ENCODE measurements at places on chromosomes 13 and 19.
A peak's percentile ranks its signal among the peaks of the same experiment; 100 is the strongest.

- DNase-seq: no peak
These were observed 7.1 kb downstream of the AKAP8 start for GRCh38 chr19:15372470-15372869.

- DNase-seq: peak; percentile 84
These were observed 16.2 kb upstream of the PRODH2 start for GRCh38 chr19:35828692-35829301.

DNA sequence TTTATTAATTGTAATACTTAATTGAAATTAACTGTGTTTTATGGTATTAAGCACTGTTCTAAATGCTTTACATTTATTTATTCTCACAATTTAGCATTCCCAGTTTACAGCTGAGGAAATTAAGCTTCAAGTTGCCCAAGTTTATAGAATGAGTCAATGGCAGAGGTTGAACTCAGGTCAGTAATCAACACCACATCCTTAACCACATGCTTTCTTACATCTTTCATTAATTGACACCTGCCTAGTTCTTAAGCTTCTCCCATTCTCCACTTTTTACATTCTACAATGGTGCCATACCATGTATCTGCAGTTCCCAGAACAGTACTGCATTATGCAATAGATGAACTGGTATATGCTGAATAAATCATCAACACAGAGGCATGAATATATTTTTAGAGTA lies 11.7 kb upstream of the RBM26 start:
- DNase-seq: no peak

DNA sequence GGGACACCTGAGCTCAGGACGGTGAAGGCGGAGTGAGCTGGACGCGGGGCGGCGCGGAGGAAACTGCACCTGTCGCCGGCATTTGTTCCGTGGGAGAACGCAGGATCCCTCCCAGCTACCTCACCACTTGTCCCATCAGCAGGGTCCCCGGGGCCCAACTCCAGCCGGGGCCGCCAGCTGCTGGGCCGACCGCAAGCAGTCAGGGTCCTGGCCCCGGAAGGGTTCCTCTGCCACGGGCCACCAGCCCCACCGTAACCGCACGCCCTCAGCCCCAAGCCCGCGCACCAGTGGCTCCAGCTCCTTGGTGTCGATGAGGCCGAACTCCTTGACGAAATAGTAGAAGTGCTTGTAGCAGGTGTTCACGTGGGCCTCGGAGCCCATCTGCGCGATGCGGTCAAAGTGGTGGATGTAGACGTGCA lies 19.6 kb downstream of the MOB3A start:
- DNase-seq: no peak

- no peak for DNase-seq
These were observed 103.3 kb downstream of the SPRY2 start for GRCh38 chr13:80237646-80238045.

GRCh38 chr13:86581706-86582105 lies 782.5 kb upstream of the SLITRK6 start:
- no peak for DNase-seq

DNA sequence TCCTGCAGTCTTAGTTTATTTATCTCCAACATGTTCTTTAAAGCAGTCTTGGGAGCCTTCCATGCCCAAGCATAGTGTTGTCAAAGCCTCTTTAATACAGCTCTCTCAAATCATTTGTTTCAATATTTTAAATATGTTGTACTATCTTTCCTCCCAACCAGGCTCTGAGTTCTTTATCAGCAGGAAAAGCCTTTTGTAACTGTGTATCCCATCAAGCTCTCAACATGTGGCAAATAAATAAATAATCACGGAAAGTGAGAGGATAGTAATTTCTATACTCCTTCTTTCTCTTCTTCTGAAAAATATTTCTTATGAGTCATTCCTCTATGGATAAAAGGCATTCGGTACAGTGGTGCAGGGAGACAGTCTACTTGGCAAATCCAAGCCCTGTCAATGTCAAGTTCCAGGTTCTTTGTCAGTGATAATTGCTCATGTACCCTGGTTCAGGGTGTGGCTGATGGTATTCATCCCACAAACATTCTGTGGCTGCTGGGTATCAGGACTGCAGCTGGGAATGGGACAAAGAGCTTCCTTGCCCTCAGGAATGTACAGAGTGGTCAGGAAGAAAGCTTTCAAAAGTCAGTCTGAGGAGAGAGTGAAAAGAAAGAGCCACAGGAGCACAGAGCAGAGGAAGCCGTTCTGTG lies 384.3 kb downstream of the EFNB2 start:
- no peak for DNase-seq

GRCh38 chr13:110306340-110306959 lies 507 bp downstream of the COL4A1 start:
- no peak for DNase-seq

GRCh38 chr19:827710-828321 lies at the start of gene AZU1:
Gene AZU1 (plus strand): TSS chr19:827837. CDS start chr19:827847, 10 bp downstream.
- DNase-seq: no peak

DNA sequence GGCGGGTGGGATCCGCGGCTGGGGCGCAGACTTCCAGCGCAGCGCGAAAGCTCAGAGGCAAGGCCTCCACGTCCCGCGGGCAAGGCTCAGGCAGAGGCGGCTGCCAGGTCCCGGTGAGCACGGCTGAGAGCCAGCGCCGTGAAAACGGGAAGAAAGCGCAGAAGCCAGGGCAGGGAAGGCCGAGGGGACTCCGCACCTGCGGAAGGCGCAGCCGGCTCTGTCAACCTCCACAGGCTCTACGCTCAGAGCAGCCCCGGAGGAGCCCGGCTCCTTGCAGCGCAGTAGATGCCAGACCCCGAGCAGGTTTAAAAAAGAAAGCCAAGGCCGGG lies 131.0 kb downstream of the RNF17 start:
- DNase-seq: no peak

DNA sequence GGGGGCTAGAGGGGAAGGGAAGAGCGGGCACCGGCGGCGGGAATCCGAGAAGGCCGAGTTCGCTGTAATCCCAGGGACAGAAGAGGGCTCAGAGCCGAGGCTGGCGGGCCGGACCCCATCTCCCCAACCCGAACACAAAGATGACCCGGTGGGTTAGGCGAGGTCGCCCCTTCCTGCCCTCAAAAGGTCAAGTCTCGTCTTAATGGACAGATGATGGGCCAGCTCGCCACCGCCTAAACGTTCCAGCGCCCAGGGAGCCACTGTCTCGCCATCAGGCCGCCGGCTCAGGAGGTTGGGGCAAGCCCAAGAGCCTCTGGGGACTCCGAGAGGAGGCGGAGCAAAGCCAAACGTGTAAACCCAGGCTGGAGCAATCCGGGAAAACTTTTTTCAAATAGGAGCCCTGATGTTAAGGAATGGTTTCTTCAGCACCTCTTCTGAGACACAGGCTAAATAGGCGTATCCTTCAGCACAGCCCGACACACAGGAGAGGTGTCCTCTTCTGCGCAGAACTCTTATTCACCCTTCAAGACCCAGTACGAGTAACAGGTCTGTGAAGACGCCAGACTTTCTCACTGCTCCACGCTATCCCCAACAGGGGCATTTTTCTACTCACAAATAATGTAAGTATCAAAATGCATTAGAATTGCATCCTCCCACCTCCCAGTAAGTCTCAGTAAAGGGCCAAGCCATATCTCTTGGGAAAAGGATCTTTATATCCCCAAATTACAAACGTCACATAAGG lies 6.3 kb upstream of the POU4F1 start:
- DNase-seq: no peak

GRCh38 chr13:94362411-94362909 lies 117.0 kb downstream of the DCT start:
- DNase-seq: peak; percentile 91

GRCh38 chr13:29000826-29001225 lies 180.7 kb downstream of the MTUS2 start:
- no peak for DNase-seq

DNA sequence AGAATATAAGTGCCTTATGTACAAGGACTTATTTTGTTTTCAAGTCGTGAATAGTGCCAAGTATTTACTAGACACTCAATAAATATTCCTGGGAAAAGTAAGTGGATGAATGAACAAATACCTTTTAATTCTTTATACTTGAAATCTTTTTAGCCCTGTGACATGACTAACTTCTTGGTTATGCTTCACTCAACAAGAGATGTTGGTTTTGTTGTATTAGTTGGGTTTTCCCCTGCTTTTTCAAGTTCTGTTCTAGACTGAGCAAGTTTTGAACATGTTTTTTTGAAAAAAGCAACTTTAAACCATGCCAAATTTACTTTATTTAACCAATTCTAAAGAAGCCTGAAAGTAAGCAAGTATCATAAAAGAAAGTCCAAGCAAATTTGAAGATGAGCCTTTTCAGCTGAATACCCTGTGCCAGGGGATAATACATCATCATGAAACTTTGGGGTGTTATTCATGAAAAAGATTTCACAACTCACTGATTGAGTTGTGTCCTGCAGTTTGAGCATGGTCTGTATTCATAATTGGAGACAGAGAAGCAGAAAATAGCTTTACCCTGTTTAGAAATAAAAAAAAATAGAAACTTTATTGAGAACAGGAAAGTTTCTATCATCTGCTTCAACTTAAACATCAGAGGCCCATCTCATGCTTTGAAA lies 11.1 kb downstream of the LMO7 start:
- DNase-seq: no peak

DNA sequence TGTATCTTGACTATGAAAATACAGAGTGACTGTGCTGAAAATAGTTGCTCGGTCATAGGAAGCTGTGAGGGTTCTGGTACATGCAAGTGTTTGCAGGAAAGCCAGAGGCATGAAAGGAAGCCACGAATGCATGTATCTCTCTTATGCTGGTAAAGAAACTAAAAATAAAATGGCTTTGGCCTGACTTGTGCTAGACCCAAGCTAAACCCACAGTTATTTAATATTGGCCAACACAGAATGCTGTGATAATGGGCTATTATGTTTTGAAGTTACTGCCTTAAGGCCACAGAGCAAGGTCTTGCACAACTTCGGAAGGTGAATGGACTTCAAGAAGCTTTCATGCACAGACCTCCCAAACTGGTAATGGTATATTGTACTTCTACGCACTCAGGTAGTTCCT lies 518.2 kb upstream of the HTR2A start:
- DNase-seq: no peak

- peak; percentile 73 for DNase-seq
These were observed 4.0 kb upstream of the FLT3LG start for GRCh38 chr19:49469828-49470614.

- DNase-seq: no peak
These were observed 140.8 kb upstream of the SERP2 start for GRCh38 chr13:44232774-44233173.

DNA sequence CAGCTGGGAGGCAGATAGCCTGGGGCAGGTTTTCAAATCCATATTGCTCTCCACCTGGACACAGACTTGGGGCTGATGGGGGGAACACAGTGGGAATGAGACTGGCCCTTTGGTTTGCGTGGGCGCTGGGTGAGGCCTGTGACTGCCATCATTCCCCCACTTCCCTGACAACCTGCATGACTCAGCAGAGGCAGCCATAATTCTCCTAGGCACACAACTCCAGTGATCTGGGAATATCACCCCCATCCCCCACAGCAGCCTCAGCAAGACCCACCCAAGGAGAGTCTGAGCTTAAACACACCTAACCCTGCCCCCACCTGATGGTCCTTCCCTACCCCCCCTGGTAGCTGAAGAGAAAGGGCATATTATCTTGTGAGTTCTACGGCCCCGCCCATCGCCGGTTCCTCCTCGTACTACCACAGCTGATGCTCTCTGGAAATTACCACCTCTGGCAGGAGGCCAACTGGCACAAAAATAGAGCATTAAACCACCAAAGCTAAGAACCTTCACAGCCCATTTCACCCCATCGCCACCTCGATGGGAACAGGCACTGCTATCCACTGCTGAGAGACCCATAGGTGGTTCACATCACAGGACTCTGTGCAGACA lies 71.0 kb downstream of the RNF17 start:
- DNase-seq: no peak

DNA sequence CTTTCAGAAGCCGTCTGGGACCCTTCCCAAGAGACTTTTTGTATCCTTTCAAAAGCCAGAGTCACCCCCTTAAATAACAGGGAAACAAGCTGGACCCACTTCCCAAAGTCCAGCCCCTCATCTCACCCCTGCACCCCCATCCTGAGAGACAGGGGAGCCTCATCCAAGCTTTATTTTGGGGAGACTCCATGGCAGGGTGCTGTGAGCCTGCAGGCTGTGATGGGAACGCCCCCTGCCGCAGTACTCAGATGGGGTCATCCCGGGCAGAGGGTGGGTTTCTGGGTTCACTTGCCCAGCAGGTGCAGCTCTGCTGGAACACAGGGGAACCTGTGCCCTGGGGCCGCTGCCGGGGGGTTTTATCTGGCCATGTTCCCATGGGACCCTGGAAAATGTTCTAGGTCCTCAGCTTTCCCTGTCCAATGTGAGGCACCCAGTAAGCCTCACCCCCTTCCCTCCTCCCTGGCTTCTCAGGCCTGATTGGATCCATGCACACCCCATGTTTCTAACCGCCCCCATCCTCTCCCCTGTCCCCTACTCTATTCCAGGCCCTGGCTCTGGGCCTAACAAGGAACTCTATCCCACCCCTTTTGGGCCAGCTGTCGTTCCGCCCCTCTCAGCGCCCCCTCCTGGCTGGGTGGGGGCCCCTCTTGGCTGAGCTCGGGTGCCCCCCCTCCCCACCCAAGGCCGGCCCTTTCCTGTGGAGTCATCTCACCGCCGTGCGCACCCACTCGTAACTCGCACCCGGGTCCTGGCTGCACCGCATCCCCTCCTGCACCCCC lies 1.0 kb downstream of the HIF3A start:
- DNase-seq: peak; percentile 10

DNA sequence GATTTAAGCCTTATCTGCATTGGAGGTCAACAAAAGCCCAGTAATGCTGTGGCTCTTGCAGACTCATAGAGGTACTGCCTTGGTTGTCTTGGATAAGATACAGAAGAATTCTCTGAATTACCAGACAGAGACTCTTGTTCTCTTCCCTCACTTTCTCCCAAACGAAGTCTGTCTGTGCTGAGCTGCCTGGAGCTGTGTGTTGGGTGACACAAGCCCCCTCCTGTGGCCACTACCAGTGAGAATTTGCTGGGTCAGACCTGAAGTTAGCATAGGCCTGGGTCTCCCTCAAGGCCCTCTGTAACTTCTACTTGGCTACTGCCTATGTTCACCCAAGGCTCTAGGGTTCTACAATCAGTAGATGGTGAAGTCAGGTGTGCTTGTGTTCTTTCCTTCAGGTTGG lies 413.0 kb downstream of the PCDH20 start:
- no peak for DNase-seq

DNA sequence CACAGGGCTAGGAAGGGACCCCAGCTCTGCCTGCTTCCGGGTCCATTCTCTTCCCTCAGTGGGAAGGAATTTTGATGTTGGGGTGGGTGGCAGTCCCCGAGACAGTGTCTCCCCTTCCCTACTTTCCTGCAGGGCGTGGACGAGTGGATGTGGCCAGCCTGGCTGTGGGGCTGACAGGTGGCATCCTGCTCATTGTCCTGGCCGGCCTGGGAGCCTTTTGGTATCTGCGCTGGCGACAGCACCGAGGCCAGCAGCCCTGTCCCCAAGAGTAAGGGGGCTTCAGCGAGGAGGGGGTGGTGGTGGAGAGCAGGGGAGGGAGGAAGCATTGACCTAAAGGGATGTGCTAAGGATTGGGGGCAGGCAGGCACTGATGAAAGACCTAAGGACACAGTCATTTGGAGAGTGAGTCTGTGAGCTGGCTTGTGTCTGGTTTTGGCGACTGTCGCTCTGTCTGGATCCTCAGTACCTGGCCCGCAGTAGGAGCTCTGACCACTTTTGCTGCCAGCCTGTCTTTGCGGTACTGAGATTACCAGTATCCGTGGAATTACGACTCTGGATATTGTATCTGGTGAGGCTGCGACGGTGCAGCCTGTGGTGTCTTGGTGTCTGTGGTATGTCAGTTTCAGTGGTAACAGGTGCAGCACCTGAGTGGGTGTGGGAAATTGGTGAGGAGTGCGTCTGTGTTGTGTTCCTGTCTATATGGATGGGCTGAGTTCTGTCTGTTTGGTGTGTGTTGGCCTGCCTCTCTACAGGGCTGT lies 2.4 kb upstream of the PRR12 start:
- DNase-seq: no peak

Data from hematopoietic multipotent progenitor cell (in vitro differentiated cells).